ENCODE measurements at places on chromosomes 7 and 10.
A peak's percentile ranks its signal among the peaks of the same experiment; 100 is the strongest.

DNA sequence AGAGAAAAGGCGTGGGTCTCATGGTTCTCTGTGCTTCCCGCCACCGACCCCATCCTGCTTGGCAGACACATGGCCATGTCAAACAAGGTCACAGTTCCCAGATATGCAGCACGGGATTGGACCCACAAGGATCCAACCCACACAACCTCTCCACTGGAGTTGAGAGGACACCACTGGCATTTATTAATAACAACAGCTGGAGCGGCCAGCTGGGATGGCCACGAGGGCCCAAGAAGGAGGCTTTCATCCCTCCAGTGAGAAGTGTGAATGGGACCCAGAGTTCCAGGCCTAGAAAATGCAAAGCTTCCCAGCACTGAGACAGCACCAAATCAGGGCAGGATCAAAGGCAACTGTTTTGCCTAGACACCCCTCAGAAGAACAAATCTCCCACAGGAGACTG, 31.5 kb downstream of the FGFR2 start:
- no peak for DNase-seq

DNA sequence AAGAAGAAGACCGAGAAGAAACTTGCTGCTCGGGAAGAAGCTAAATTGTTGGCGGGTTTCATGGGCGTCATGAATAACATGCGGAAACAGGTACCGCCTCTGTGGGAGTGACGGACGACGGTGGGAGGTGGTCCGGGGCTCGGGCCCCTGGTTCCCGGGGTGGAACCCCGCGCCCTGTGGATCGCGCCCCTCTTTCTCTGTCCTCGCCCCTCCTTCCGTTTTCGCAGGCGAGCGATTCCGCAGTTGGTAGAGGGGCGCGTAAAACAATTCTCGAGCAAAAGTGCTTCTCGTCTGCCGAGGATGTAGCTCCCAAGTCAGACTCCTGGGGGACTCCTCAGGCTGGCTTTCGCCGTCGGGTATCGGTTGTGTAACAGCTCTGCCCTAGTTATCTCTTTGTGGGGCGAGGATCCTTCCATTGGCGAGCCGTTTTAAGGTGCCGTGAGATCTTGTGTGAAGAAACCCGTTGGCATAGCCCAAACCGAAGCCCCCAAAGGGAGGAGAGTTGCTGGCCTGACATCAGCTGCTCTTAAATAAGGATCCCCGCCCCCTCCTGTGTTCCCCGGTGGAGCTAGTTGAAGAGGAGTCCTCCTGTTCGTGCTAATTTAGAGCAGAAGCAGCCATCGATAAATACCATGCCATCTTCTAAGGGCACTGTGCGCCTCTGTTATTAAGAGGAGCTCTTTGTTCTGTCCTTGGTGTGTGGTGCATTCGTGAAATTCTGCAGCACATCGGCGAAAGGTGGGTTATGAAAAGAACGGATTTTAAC, 655 bp downstream of the KLHL7 start:
- peak; percentile 51 for DNase-seq

GRCh38 chr10:122350893-122351292, 23.6 kb upstream of the PLEKHA1 start:
- no peak for DNase-seq

DNA sequence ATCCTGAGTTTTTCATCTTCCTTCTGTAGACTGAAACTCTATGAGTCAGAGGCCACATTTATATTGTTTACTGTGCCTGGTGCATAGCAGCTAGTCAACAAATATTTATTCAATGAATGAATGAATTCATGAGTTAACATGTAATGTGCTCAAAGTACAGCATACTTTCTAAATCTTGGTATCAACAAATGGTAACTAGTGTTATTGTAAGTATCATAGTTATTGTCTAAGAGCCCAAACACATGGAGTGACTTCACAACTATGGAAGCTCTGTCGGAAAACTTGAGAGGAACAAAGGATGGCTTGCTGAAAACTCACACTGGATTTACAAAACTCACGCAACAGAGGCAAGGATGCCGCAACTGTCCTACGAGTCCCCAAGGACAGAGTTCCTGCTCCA, 35.9 kb downstream of the DENND2A start:
- DNase-seq: no peak

- DNase-seq: peak; percentile 91
Observed at GRCh38 chr7:6273380-6273837, 985 bp upstream of the CYTH3 start.

DNA sequence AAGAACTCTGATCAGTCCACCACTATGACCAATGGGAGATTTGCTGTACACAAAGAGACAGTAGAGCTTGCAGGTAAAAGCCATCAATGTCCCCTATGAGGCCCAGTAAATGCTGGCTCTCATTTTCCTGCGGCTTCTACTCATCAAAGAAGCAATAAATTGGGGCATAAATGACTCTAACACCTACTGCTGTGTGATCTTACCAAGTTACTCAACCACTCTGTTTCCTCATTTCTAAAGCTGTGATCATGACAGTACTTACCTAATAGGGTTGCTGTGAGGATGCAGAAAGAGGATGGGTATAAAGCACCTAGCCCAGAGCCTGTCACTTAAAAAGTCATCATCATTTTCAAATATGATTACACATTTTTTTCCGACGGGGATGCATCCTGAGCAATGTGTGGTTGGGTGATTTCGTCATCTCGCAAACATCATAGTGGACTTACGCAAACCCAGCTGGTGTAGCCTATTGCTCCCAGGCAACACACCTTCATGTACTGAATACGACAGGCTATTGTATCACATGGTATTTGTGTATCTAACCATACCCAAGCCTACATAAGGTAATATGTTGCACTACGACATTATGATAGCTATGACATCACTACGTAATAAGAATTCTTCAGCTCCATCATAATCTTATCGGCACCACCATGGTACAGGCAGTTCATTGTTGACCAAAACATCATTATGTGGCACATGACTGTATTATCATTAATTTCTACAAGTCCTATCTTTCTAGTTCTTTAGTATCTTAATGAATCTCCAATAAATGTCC, 7.1 kb upstream of the MGMT start:
- DNase-seq: no peak

DNA sequence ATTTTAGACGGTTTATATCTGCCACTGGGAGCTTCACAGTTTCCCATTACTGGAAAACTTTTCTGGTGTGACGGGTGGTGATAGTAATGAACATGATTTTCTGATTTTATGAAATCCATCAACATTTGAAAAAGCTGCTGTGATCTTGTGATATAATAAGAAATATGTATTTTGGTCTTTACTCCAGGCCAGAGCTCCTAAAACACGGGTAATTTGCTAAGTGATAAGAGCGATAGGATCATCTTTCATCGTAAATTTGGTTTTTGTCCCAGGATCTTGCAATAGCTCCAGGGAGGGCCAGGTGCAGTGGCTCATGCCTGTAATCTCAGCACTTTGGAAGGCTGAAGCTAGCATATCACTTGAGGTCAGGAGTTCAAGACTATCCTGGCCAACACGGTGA, 10.8 kb upstream of the RNF216 start:
- DNase-seq: no peak
